ENCODE measurements at places on chromosomes 16 and 17.
A peak's percentile ranks its signal among the peaks of the same experiment; 100 is the strongest.

DNA sequence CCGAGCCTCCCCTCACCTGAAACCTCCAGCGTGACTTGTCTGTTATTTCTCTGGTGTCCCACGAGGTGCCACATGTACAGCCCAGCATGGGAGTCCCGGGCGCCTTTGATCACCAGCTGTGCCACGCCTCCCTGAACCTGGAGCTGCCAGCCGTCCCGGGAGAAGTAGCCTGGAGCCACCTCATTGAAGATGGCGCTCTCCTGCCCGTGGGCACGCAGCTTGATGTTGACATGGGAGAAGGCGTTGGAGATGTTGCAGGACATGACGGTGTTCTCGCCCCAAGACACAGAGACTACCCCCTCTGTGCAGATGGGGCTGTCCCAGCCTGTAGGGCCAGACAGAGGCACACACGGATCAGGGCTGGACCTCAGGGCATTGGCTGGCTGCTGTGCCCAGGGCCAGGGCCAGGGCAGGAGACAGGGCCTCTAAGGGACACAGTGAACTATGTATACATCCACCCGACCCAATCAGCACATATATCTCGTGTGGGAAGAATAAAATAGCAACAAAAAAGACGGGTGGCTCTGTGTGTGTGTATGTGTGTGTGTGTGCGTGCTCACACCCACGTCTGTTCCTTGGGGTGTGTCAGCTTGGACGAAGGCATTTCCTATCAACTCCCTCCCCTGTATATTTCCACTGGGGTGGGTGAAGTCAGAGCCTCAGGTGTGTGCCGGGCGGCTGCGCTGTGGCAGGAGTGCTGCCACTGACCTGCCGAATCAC, 7.3 kb upstream of the CD7 start:
- DNase-seq = no peak

- no peak for DNase-seq
Observed at GRCh38 chr16:75726390-75726789, at the start of gene CPHXL. TSS of gene CPHXL (minus strand) at chr16:75726490. CDS start at chr16:75726442, 48 bp downstream.

GRCh38 chr16:85868495-85868894, 30.5 kb upstream of the IRF8 start:
- DNase-seq = no peak

- DNase-seq = no peak
Observed at GRCh38 chr17:4173781-4174180, 30.8 kb downstream of the CYB5D2 start.

DNA sequence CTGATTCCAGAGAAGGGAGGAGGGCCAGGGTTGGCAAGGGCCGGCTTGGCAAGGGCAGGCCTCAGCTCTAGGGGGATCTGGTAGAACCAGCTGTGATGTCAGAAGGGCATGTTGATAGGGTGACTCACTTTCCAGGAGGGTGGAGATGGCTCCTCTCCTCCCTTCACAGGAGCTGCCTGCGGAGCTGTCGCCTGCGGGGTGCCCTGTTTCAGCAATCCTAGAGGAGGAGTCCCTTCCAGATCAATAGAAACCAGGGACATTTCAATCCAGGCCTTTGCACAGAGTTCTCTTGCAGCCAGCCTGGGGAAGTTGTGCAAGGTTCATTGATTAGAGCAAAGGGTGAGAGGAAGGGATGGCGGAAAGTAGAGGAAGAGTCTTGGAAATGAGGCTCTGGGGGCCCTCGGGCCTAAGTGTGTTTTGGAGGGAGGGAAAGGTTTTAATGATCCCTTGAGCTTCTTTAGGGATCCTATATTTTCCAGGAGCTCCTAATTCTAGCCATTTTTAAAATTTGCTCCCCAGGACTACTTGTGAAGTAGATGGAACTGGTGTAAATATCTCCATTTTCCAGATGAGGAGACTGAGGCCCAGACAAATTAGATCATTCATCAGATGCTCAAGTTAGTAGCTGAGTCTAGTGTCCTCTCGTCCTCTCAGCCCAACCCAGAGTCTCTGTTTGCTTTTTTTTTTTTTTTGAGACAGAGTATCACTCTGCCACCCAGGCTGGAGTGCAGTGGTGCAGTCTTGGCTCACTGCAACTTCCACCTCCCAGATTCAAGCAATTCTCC, 24.8 kb upstream of the CSNK2A2 start:
- DNase-seq = no peak

GRCh38 chr17:29180788-29181160, 576 bp upstream of the MYO18A start:
- DNase-seq = no peak

- no peak for DNase-seq
Observed at GRCh38 chr16:89025636-89026035, 48.6 kb upstream of the CBFA2T3 start.

DNA sequence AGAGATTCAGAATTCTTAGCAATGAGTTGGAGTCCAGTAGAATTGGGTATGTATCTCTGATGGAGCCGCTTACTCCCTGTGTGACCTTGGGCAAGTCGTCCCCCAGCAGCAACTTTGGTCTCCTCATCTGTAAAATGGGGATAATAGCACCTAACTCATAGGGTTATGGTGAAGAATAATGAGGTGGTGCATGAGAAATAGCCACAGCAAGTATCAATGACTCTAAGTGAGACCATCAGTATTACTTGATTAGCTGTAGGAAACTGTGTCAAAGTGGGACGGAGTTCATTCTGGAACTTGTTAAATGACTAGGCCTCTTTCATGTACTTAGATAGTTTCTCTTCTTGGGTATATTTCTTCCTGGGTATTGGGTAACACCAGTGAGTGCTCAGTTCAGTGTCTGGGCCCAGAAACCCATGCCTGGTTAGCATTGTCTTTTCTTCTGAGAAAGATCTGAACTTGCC, 6.4 kb downstream of the PRKCB start:
- no peak for DNase-seq

GRCh38 chr16:25052530-25052929, 37.4 kb upstream of the ARHGAP17 start:
- DNase-seq = no peak

GRCh38 chr16:89257281-89257731, 39.8 kb downstream of the ZNF778 start:
- no peak for DNase-seq

DNA sequence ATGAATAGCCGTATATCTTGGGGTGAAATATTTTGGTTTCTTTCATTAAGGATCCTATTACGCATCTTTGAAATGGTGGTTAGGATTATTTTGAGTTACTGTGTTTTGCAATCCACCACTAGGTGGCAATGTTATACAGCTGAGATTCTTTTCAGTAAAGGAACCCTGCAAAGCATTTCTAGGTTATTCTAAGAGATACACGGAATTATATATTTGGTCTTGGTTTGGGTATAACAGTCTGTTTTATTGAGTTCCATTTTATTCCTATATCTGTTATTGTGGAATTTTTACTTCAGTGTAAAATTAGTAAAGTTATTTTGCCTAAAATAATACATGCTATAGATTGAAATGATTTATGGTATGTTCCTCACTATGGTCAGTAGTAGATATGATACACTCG, 62.9 kb upstream of the CPHXL start:
- no peak for DNase-seq

DNA sequence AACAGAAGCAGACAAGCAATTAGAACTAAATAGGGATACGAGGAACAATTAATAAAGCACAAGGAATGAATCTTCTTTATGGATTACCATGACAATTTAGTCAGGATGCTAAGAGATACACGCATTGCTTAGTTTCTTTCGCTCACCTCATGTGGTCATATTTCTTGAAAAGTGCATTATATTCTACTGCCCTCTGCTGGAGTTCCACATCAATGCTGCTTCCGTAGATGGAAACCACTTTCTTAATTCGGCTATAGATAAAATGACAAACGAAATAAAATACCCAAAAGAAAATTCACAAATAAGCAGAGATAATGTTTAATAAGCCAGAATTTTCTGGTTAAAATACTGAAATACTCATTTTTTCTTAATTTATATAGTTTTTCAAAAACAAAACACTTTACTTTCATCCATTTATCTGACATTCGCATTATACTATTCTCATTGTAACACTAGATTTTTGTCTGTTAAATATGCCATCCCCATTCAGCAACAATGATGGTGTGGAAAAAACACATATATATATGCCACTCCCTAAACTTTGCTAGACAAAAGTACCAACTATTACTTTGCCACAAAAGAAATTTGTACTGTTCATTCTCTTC, 22.0 kb upstream of the PHLPP2 start:
- no peak for DNase-seq

DNA sequence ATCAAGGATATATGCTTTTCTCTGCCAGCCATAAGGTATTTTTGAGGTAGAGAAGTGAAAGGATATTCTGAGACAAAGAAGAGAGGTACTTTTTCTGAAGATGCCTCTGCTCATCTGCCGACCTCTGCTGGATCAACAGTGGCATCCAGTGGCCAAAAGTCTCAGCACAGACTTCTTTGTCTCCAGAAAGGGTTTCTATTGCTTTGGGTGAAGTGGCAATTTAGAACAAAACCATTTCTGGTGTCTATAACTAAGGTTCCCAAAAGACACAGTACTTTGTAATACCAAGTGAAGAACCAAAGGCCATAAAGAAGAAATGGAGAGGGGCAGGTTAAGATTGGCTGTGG, 155.2 kb upstream of the C17orf78 start:
- DNase-seq = peak; percentile 5

DNA sequence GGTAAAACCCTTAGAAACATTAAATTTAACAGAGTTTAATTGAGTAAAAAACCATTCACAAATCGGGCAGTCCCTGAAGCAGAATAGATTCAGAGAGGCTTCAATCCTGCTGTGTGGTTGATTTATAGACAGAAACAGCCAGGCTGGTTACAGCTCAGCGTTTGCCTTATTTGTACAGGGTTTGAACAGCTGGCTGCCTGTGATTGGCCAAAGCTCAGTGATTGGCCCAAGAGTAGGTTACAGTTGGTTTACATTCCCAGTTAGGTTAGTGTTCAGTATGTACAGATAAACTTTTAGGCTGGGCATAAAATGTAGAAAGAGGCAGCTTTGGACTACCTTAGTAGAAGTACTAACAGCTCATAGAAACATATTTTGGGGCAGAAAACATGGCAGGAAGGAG, 210.4 kb upstream of the ELAC2 start:
- no peak for DNase-seq

DNA sequence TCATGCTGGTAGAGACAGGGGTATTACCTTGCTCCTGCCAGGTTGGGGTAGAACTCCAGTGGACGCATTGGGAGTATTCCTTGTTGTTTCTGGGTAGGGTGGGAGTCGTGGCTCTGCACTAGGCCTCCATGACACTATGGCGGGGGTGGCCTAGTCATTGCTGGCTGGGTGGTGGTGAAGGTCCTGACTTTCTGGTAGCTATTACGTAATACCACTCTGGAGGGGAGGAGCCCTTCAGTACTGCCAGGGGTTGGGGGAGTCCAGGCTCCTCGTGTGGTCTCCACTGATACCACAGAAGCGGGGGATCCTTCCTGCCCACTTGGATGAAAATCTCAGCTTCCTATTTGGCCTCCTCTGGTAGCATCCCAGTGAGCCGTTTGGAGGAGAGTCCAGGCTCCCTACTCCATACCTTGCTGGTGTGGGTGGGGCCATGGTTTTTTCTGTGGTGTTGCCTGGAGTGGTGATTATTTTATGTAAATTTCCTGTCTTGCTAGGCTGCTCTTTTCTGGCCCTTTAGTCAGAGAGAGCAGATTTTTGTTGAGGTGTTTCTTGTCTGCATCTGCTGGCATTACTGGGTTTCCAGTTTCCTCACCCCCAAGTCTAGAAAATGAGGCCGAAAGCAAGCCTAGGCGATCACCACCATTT, 65.8 kb upstream of the GNG13 start:
- no peak for DNase-seq

GRCh38 chr16:49838441-49839016, 17.4 kb downstream of the ZNF423 start:
- no peak for DNase-seq

DNA sequence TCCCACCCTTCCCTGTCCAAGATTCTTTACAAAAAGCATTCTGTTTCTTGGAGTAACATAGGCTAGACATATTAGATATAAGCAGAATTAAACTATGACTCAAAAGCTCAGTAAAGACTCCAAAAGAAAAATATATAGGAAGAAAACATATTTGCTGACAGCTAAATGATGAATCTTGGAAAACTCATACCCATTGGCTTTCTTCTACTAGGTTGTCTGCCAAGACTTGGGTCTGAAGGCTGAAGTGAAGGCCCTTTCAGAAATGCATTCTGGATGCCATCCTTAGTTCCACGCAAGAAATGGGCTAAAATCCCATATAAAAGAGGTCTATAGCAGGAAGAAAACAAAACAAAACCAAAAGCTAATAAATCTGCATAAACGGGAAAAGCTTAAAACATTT, 15.1 kb downstream of the CEP20 start:
- DNase-seq = no peak

Measured in activated T-helper 1 cell treated with anti-CD3 and anti-CD28 coated beads, Interleukin-12 subunit alpha, Interleukin-12 subunit beta, Interleukin-2, Interleukin-4 antibody, amounts not matched to agents 30 ng/mL and 10 ng/mL and 1 ng/mL, durations not matched to agents 14 hours and 24 hours and 36 hours (primary cell).